ENCODE measurements at places on chromosomes 7 and 10.
A peak's percentile ranks its signal among the peaks of the same experiment; 100 is the strongest.

GRCh38 chr10:45425621-45426563 lies 51.9 kb downstream of the ALOX5 start:
- DNase-seq: peak; percentile 34

DNA sequence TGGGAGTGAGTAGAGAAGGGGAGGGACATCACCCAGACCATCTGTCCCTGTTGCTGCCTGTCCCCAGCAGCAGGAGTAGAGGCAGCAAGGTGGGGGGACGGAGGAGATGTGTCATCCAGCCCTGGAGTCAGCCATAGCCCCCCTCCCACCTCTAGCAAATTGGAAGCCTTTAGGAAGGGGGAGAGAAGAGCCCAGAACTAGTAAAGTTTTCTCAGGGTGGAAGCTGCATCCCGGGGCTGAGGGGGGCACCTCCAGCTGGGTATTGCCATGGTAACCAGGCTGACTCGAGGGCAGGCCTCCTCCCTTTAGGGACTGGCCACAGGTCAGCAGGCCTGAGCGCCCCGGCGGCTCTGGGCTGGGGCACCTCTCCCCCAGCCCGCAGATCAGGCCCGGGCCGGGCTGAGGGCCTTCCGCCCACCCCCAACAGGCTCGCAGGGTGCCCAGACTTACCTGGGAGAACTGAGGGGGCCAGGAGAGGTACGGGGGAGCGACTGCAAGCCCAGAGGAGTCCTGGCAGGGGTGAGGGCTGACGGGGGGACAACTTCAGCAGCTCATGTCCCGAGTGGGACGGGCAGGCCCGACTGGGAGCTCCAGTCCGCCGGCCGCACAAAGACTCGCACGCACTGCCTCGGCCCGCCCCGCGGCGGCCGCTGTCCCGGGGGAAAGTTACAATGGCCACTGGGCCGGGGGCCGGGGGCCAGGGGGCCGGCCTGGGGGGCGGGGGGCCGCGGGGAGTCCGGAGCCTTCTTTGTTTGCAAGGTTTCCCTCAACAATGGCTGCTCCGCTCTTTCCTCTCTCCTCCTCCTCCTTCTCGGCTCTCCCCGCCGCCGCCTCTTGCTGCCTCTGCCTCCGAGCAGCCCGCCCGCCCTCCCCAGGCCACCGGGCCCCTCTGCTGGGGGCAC lies 6.0 kb downstream of the LDB1 start:
- no peak for DNase-seq

DNA sequence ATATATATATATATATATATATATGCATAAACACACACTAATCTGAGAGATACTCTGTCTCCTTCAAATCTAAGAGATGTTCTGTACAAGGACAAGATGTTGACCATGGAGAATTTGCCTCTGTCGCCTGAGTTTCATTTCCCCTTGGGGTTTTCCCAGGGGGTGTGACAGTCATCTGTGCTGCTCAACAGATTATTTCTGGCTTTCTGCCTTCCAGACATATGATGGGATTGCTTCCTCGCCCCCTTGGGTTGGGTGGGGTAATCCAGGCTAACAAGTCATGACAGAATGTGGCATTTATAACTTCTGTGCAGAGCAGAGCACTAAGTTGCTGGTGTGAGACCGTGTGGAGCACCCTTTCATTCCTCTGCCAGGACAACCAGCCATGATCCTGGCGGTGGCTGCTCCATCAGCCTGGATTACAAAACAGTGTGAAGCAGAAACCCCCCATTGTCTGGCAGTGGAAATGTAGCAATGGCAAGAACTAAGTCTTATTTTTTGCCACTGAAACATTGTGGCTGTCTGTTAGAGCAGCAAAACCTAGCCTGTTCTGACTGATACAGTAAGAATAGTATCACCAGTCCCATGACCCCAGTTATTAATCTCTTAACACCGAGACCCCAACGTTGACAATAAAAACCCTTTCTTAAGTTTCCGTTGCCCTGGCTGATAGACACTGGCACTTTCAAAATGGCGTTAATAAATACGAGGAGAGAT lies 13.7 kb upstream of the USP6NL start:
- no peak for DNase-seq

DNA sequence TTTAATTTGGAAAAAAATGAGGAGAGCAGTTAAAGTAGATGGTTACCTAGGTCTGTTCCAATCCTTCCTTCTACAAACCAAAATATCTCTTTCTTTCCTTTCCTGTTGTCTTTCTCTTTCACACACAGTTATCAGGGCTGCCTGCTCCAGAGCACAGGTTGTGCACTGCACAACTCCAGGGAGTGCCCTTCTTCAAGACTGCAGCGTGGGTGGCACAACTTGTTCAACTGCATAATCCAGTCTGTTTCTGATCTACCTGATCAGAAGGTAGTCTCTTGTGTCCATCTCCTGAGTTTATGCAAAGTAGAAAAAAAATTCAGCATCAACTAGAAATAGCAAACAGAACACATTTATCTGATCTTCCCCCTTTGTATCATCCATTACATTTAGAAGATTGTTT lies 78.1 kb upstream of the COL13A1 start:
- no peak for DNase-seq

DNA sequence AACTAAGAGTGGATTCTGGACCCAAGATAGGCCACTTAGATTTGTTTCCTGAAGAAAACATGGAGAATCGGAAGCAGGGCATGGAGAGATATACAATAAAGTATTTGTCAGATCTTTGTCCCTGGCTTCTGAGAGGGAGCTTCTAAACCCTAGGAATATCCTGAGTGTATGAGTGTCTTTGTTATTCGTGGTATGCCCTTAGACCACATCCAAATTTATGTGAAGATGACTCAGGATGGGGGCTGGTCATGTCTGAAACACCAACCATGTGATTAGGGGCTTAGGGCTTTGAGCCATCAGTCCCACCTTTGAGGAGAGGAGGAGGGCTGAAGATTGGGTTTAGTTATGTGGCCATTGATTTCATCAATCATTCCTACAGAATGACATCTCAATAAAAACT lies 69.7 kb upstream of the PLPP4 start:
- DNase-seq: no peak

DNA sequence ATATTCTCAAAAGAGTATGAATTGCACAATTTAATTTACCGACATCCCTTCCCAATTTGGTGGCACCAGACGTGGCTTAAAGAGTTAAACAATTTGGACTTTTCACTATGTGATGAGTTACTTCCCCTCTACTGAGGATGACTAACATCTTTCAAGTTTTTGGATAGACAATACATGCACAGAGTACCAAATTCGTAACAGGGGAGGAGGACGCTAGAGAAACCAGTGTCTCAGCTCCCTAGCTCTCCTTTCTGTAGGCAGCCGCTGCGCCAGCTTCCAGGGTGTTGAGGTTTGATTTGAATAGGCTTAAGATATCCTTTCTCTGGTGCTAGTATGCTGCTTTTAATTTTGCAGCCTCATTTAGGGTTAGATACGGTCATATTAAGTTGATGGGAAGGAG lies 69.2 kb downstream of the GNA12 start:
- no peak for DNase-seq

DNA sequence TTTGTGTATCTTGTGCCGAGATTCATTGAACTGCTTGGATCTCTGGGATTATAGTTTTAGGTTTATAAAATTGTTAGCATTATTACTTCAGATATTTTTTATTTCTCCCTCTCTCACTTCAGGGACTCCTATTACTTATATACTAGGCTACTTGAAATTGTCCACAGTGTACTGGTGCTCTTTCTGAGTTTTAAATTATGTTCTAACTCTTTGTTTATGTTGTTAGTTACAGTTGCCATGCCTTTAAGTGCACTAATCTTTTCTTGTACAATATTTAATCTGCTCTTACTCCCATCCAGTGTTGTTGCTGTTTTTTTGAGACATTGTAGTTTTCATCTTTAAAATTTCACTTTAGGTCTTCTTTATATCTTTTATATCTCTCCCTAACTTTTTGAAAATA lies 13.1 kb downstream of the PLEKHS1 start:
- DNase-seq: no peak

GRCh38 chr10:51878695-51879094 lies 179.3 kb upstream of the CSTF2T start:
- DNase-seq: no peak

DNA sequence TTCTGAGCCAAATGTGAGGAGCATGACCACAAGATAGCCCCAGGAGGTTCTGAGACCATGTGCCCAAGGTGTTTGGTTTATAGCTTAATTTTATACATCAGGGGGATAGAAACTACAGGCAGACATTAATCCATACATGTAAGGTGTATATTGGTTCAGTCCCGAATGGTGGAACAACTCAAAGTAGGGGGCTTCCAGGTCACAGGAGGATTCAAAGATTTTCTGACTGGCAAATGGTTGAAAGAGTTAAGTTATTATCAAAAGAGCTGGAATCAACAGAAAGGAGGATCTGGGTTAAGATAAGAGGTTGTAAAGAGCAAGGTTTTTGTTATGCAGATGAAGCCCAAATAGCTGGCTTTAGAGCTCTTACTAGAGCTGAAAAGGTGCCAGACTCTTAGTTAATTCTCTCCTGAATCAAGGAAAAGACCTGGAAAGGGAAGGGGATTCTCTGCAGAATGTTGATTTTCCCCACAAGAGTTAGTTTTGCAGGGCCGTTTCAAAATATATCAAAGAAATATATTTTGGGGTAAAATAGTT lies 640.0 kb downstream of the IPMK start:
- no peak for DNase-seq

DNA sequence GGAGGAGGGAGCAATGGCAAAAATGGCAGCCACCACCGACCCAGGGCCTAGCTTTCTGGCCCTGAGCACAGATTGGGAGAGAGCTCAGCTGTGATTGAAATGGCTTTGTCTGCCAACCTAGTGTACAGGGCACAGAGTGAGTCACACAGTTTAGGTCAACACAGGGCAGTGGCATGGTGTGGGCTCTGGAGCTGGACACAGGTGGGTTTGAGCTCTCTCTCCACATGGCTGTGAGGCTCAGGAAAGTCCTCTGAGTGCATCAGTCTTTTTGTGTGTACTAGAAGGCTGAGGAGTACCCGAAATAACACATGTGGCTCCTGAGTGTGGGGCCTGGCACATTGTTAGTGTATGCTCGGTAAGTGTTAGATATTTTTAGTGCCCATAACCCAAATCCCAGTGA lies 60.2 kb upstream of the LOXL4 start:
- no peak for DNase-seq

DNA sequence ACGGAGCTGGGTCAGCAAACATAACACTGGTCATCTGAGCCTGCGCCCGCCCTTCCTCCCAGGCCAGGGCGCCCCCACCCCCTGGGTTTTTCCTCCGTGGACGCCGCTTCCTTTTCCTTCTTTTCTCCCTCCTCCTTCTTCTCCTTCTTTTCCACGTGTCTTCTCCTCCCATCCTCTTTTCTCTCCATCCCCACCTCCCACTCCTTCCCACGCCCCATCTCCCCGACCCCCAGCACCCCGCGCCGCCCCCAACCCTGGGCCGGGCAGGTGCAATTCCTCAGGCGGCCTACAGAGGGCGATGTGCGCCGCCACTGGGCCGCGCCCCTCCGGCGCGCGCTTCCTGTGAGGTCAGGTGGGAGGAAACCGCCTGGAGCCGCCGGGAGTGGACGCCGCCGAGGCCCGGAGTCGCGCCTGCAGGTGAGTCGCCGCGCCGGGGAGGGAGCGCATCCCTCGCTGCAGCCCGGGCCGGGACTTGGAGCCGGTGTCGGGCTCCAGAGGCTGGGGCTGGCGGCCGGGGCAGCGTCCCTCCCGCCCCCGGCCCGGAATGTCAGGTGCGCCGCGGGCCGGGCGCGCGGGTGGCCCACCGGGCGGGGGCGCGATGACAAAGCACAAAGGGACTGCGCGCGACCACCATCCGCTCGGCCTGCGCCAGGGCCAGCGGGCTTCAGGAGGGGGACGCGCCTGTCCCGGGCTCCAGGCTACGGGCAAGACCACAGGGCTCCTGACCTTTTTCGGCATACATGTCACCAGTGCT lies at the start of gene FAM241B:
Gene FAM241B, plus strand, starts transcription at position 351 of the 754 bp plus-strand sequence. CDS start 1,497 bp downstream, outside the sequence.
- peak; percentile 91 for DNase-seq

DNA sequence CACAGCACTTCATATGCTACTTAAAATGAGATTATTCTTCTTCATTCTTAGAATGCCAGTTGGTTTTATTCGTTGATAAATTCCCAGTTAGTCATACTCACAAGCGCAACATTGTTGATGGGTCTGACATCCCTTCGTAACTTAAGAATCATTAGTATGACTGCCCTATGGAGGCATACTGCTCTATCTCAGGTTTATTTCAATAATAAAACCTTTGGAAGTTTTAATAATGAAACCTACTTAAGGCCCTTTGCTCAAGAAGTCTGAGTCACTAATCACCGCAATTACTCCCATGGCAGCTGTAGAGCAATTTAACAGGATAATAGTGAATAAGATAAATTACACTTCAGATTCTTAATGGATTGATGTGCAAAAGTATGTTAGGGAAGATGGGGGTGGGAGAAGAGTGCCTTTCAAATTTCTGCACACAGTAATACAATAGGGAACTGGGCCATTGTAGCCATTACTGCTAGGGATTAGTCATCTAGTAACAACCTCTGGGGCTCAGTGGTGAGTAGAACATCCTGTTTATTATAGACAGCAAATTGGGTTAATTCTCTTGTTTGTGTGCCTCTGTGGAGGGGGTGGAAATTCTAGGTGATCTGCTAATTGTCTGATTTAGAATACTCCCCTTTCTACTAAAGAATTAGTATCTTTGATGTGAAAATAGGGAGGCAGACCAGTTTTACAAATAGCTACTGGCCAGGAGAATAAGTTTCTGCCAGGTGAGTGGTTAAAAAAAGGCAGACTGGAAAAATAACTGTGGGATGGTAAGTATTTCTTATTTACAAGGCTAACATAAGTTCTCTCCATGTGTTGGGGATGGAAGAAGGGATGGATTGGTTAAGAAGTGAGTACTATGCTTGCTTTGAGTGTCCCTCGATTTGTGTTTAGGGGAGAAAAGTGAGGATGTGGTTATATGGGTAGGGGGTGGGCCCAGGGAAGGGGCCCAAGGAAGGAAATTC lies 74.5 kb upstream of the VKORC1L1 start:
- peak; percentile 26 for DNase-seq

GRCh38 chr10:46323176-46323575 lies 36.4 kb downstream of the ANTXRL start:
- no peak for DNase-seq

- DNase-seq: peak; percentile 67
Observed at GRCh38 chr7:12715372-12716133, 28.1 kb downstream of the ARL4A start.

DNA sequence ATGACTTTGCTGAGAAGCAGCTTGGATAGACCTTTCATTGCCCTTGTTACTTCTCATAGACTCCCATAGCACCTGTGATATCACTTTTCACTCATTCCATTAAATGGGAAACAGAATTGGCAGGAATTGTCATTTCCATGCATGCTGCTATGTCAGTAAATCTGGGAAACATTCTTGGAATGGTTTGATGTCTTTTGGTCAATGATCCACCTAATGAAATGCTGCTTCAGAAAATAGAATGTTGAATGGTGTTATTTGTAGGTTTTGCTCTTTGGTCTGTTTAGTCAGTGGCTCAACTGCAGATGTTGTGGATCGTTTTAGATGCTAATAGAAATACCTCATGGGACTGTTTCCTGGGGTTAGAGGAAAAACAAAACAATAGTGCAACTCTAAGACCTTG lies 127.8 kb downstream of the PLPP4 start:
- no peak for DNase-seq

GRCh38 chr7:47543056-47543455 lies 38.9 kb downstream of the TNS3 start:
- no peak for DNase-seq
